ENCODE measurements at places on chromosomes 7 and 10. TPM values are rescaled to one million over a fixed set of nuclear protein-coding genes. Genes with fewer than 3 reads are reported as not detected.

Gene ITGB8
- total RNA-seq, result 47.1 TPM

Gene CTAGE4
- 0.28 TPM for total RNA-seq

Gene OTUD1
- total RNA-seq, result 4.3 TPM

Gene C10orf105
- total RNA-seq, result under 0.01 TPM

Gene MBL2
- not detected for total RNA-seq

Gene LIPJ
- total RNA-seq, result under 0.01 TPM

Gene ASB15
- total RNA-seq, result not detected

Gene RPEL1
- total RNA-seq, result under 0.01 TPM

Gene PCLO
- total RNA-seq, result under 0.01 TPM
